ENCODE measurements at places on chromosomes 11 and 22. TPM values are rescaled to one million over a fixed set of nuclear protein-coding genes. Genes with fewer than 3 reads are reported as not detected.

- DNase-seq = no peak
Observed at GRCh38 chr11:85052636-85053035, 574.5 kb downstream of the DLG2 start.

The OR51M1 gene
- not detected for total RNA-seq

DNA sequence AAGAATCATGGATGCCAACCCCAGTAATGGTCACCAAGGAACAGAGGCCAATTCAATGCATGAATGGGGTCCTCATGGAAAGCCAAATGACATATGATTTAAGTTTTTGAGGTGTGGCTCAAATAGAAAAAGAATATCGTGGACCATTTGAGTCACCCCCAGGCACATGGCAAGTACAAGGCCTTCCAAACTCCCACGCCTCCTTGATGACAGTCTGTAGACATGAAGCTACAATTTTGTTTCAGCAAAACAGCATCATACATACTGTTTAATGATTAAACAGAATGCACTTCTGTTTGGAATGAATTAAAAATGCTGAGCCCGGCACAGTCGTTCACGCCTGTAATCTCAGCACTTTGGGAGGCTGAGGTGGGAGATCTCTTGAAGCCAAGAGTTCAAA, 7.4 kb downstream of the FADD start:
- no peak for DNase-seq

DNA sequence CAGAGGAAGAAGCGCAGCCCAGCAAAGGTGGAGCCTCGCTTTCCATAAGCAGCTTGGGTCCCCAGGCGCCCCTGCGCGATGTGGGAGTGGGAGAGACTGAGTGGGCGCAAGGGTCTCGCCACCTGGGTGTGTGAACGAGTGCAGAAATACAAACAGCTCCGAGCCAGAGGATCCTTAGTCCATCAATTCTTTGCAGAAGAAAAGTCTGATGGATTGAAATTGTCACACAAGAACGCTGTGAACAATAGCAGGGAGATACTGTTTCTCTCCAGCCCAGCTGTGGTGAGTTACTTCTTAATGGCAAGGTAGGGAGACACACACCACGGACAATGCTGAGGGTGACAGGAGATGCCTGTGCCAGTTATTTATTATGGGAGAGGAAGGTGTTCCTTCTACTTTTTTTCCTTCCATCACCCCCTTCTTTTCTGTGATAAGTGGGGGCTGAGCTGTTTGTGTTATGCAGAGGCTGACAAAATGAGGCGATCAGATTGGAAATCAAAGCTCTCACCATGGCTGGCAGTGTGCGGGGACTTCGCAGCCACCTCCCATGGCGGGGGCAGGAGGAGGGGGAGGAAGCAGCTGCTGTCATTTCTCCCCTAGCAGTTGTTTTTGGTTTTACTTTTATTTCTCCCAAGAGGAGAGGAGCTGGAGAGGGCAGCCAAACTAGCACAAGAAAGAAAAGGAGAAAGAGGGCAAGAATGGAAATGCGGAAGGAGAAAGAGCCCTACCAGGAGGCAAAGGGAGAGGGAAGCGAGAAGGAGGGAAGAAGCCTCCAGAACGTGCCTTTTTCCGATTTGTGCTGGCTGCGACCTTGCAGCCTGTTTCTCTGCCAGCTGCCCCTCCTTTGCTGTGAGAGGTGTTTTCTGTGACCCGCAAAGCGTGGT, 755.8 kb downstream of the NTM start:
- no peak for DNase-seq

The TUBA8 gene
- not detected for total RNA-seq

- DNase-seq = no peak
Observed at GRCh38 chr22:23073526-23074229, 3.4 kb downstream of the GNAZ start.

DNA sequence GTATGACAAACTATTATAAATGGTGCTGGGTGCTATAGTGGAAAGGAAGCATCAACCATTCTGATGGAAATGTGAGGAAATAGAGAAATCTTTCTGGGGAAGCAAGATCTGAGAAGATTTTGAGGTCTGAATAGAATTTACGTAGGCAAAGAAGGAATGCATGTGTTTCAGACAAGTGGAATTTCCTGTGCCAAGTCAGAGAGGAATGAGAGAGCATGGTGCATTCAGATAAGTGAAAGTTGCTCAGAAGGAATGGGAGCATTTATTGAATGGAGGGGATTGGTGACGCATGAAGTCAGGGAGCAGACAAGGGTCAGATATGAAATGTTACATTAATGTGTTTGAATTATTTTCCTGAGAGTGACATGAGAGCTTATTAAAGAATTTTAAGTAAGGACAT, 725.5 kb downstream of the METTL15 start:
- no peak for DNase-seq

The OR2D2 gene
- 0.24 TPM for total RNA-seq

GRCh38 chr11:131392528-131393255, 22.3 kb downstream of the NTM start:
- DNase-seq = peak; percentile 38

GRCh38 chr11:111322534-111322933, 24.2 kb downstream of the POU2AF3 start:
- no peak for DNase-seq

DNA sequence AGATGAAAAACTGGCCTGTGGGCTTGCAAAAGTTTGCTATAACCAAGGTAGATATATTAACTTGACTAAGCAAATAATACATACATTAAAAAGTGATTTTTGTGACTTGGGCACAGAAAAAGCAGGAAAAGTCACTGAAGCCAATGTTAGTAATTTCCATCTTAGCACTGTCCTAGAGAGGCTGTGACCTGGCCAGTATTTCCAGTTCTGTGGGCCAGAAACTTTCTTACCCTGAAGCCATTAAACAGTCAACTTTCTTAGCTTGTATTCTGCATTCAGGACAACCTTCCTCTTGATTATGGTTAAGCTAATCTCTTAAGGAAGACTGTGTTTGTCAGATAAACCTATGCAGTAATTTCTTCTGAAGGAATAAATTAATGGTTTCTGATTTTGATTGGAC, 22.3 kb upstream of the SLC36A4 start:
- no peak for DNase-seq

Data from hepatocyte (in vitro differentiated cells).